ENCODE measurements at places on chromosomes 13 and 19.
A peak's percentile ranks its signal among the peaks of the same experiment; 100 is the strongest.

DNA sequence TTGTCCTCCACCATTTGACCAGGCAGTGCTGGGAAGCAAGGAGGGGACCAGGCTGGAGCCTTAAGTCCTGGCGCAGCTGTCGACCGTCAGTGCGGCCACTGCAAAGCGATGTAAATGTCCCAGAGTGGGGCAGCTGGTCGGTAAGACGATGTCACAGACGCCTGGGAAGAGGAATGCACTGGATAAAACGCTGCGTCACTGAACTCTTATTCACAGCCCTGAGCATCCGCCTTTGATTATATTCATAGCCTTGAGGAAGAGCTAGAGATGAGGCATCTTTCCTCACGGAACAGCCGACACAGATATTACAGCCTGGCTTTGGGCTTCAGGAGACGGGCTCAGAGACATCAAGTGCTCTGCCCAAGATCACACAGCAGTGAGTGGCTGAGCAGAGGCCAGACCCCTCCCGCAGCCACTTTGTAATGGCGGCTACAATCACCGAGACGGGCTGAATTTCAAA lies 17.6 kb upstream of the TUBGCP3 start:
- no peak for DNase-seq

DNA sequence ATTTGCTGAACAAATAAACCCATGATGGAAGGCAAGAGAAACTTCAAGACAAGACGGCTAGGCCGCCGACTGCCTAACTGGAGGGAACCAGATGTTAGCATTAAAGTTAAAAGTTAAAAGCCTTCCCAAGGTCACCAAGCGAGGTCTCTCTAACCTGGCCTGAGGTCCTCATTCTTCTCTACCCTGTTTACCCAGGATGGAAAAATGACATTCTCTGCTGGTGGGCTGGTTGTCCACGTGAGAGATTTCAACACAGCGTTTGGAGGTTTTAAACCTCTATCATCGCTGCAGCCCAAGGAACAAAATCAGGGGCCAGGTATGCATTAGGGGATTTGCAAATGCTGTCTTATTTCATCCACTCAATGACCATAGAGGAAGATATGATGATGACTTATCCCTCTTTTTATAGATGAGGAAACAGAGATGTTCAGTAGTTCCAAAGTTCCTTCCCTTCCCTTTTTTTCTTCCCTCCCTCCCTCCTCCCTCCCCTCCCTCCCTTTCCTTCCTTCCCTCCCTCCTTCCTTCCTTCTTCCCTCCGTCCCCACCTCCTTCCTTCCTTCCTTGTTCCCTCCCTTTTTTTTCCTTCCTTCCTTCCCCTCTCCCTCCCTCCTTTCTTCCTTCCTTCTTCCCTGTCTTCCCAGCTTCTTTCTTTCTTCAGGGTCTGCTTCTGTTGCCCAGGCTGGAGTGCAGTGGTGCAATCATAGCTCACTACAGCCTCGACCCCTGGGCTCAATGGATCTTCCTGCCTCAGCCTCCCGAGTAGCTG lies 79.7 kb downstream of the INSR start:
- DNase-seq, result no peak

DNA sequence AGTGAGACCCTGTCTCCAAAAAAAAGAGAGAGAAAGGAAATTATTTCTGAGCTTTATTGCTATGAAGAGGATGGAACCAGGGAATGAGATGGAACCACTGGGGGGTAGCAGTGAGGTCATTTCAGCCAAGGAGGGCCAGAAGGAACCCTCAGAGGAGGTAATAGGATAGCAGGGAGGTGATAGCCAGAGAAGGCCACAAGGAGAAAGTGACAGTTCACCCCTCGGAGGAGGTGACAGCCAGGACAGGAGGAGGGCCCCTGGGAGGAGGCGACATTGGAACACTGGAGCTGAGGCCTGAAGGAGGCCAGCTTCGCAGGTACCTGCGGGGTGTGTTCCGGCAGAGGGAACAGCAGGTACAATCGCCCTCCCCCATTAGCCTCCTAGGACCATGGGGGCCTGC lies 675 bp upstream of the PGPEP1 start:
- DNase-seq, result no peak

DNA sequence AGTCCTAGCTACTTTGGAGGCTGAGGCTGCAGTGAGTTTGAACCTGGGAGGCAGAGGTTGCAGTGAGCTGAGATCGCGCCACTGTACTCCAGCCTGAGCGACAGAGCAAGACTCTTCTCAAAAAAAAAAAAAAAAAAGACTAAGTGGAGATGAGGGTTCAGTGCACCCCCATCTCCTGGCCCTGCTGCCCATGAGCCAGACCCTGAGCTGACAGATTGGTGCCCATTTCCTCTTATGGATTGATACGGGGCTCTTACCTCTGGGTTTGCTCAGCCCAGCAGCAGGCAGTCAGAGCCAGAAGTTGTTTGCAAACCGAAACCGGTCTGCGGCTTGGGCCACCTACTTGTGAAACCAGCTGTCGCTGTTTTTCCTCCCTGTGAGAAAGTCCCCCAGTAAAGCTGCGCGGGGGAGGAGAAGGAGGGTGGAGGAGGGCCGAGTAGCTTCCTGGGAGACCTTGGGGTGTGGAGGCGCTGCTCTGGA lies 36.9 kb downstream of the ARRDC2 start:
- peak; percentile 83 for DNase-seq

- DNase-seq, result no peak
Observed at GRCh38 chr19:38844093-38844686, 5.6 kb downstream of the HNRNPL start.

DNA sequence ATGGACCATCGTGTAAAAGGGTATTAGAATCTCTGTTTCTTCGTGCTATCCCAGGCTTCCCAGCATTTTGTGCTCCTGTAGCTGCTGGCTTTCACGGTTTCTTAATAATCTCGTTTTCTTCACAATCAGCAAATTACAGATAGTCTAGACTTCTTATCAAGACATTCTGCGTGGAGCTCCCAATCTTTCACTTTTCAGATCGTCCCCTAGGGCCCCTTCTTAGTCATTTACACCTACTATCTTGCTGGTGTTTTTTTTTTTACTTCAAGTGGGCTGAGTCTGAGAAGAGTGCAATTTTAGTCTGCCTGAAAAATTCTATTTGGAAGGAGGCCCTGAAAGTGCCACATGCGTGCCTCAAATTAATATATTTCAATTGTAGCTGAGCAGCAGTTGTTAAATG lies 275.1 kb downstream of the SHISA2 start:
- DNase-seq, result no peak

- DNase-seq, result no peak
Observed at GRCh38 chr19:16164222-16164890, 9.0 kb downstream of the CIB3 start.

DNA sequence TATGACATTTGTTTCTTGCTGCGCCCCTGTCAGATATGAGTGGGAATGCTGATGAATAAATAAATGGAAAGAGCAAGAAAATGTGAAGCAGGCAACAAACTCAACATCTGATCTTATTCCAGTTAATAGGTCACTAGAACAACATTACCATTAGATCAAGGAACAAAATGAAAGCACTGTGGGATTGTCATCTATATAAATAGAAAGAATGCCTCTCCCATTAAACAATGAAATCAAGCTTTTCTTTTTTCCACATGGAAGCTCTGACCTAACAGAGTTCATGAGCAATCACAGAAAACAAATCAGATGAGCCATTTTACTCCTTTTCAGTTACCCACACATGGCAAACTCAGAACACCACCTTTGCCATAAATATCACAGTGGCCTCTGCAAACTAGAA lies 354.8 kb downstream of the SUCLA2 start:
- DNase-seq, result no peak

- DNase-seq, result no peak
Observed at GRCh38 chr13:47337781-47338507, 441.1 kb upstream of the HTR2A start.

DNA sequence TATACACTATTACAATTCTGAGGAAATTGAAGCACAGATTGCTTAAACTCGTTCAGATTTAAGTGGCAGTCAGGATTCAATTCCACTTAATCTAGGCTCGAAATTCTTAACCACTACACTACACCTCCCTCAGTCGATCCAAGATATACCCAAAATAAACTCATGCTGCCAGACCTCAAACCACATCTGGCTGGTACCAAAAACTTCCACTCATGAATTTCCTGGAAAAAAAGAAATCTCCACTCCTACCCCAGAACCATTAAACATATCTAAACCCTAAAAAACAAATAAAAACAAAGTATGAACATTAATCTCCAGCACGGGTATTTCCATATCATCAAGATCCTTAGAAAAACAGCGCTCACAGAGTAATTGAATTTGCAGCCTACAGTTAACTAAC lies 1.1 kb downstream of the ZFP30 start:
- no peak for DNase-seq

GRCh38 chr13:22428188-22428828 lies 752.5 kb upstream of the SGCG start:
- no peak for DNase-seq

GRCh38 chr13:40060296-40061007 lies 405.0 kb downstream of the COG6 start:
- no peak for DNase-seq

DNA sequence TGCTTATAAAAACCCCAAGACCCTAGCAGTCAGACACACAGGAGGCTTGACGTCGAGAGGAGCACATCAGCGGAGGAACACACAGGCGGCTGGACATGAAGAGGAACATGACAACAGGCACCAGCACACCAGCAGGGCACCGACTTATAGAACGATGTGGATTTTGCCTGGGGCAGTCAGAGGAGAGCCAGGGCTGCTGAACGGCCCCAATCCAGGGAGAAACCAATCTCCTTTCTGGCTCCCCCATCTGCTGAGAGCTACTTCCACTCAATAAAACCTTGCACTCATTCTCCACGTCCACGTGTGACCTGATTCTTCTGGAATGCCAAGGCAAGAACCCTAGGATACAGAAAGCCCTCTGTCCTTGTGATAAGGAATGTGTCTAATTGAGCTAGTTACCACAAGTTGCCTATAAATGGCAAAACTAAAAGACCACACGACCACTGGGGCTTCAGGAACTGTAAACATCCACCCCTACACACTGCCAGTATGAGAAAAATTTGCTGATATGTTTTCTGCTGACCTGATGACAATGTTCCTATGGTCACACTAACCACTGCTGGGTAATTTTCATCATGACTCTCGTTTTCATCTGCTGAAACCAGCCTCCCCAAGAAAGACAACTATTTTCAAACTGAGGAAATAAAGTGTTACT lies 35.8 kb upstream of the CEACAM21 start:
- DNase-seq, result no peak

DNA sequence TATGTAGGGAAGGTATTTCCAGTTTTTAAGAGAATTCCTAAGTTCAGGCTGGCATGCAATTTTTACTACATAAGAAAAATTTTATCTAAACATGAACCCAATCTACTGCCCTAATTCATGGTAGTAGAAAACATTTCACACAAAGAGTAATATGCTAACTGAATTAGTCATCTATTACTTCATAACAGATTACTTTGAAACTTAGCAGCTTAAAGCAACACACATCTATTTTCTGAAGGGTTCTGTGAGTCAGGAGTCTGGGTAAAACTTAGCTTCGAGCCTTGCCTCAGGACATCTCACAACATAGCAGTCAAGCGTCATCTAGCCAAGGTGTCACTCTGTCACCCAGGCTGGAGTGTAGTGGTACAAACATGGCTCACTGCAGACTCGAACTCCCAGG lies 537.5 kb downstream of the DCT start:
- DNase-seq, result no peak

DNA sequence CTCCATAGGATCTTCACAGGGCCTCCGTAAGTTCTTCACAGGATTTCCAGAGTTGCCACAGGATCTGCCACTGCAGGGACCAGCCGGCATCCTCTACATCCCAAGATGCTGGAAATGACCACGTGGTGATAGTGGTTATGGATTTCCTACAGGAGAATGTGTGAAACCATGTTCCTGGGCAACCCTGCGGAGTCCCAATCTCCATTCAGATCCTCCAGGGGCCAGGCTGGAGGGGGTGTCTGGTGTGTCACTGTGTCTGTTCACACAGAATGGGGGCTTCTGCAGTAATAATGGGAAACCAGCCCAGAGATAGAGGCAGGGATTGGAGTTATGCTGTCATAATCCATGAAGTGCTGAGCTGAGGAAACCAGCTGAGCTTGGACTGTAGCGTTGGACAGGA lies 8.6 kb downstream of the LILRA6 start:
- no peak for DNase-seq

DNA sequence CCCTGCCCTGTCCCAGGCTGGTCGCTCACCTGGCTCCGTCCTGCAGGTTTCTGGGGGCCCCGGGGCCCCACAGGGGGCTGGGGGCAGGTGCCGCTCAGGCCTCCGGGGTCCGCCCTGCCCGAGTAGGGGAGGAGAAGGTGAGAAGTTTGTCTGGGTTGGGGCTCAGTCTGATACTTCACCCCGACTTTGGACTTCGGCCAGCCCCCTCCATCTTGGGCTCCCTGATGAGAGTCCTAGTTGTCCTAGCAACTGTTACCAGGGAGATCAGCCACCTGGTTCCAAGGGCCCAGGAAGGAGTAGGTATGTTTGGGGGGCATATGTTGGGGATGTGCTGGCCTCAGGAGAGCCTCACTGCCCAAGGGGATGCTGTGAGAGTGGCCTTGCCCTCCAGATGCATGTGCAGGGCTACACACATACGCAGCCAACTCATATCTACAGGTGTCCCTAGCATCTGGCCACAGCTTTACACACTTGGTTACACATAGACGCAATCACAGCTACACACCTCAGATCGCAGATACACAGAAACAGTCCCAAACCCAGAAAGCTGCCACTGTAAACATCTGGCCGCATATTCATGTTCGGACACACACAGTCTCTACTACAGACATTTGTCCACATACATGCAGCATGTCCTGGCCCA lies 3.4 kb downstream of the NUMBL start:
- DNase-seq, result no peak

DNA sequence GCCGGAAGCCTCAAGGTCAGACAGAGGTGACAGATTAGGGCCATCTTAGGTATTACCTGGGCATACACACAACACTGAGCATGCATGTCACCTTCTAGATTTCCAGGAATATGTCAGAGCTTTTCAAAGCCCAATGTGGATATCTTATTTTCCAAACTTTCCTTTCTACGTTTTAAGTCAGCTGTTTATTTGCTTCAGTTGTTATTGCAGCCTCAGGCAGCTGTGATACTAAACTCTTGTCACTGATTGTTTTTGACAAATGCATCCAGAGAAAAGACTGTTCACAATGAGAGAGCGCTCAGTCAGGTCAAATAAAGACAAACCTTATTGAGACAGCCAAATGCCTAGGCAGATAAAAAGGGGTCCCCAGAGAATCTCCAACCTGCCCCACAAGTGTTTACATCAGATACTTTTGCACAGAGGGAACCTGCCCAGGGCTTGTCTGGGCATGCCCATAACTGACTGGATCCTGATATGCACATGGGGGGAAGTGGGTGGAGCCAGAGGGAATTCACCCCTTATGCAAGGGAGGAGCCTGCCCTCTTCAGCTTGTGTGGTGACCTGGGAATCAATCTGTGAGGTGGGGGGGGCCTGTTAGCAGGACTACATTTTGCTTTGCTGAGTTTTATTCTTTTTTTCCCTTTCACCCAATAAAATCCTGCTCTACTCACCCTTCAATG lies 28.5 kb downstream of the MED4 start:
- DNase-seq, result no peak

GRCh38 chr13:30796132-30796572 lies 60.8 kb downstream of the ALOX5AP start:
- no peak for DNase-seq
